PC-9 (cell line): ENCODE measurements at places on chromosomes 1 and 21.
A peak's percentile ranks its signal among the peaks of the same experiment; 100 is the strongest.

- DNase-seq = peak; percentile 83
Observed at GRCh38 chr1:175192630-175193526, at the start of gene KIAA0040. Gene KIAA0040, minus strand, starts transcription at chr1:175192776. Its CDS starts 31,763 bp downstream, at chr1:175161013.

DNA sequence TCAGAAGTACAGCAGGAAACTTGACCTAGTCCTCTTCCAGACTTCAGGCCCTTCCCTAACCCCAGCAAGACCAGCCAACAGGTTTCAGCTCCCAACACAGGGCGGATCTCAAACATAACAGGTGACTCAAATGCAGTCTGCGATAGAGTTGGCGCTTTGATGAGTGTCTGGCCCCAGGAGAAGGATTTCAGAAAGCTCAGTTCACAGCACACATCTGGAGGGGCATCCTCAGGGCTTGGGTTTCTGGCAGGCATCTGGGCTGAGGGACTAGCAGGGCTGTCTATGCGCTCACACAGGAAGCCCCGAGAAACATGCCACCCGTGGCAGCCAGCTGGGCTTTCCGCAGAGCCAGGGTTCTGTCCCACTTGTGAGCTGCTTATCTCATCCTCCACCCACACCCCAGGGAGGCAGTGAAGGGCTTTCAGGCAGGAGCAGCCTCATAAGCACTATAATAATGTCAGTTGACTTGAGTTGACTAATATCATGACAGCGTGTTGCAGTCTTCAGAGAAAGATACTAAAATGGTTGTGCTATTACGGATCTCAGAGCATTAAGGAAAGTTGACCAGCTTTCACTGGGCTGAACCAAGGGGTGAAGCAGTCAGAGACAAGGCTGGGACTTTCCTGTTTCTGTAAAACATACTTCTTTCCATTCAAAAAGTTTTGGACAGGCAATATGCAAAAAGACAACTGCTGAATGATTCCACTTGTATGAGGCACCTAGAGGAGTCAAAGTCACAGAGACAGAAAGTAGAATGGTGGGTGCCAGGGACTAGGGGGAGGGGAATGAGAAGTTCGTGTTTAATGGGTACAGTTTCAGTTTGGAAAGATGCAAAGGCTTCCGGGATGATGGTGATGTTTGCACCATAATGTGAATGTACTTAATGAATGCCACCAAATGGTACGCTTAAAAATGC is 233.0 kb upstream of the IRF2BP2 start:
- peak; percentile 25 for DNase-seq

GRCh38 chr1:21926814-21927532 is 10.1 kb downstream of the HSPG2 start:
- no peak for DNase-seq

- no peak for DNase-seq
Observed at GRCh38 chr21:32183396-32183795, 95.5 kb downstream of the MIS18A start.

DNA sequence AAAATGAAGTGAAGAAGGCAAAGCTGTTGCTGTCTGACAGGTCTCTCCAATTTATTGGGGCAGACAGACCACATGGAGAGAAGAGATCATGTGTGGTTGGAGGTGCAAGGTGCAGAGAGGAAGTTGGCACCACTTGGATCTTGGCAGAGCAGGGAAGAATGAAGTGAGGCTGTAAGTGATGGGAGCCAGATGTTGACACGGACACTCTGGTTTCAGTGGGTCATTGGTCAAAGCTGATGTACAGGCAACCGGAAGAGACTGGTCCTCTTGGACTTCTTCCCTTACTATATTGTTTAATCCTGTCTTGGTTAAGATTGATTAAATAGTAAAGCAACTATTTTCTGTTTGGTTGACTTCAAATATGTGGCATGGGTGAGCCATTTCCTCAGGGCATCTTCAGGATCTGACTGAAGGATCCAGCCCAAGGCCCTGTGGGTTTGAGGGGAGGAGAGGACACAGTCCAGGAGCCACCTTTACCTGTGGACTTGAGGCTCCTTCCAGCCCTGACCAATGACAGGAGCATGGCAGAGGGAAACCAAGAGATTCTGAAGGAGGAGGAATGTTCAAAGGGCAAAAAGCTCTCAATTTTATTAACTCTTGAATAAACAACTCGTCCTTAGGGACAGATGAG is 49.4 kb downstream of the NENF start:
- DNase-seq = peak; percentile 60
